Hepatocyte (in vitro differentiated cells): ENCODE measurements at places on chromosomes 5 and 9. TPM values are rescaled to one million over a fixed set of nuclear protein-coding genes. Genes with fewer than 3 reads are reported as not detected.

- H3K27ac ChIP-seq = no peak overlapping the region
- DNase-seq = no peak
- no peaks in the 10 kb centered on the region for H3K27me3 ChIP-seq
- H3K4me1 ChIP-seq = no peaks in the 10 kb centered on the region
Observed at GRCh38 chr5:2188661-2189060, 305.9 kb upstream of the IRX4 start.

GRCh38 chr5:150496534-150496933 is 11.4 kb upstream of the NDST1 start:
- DNase-seq = no peak

GRCh38 chr5:167642181-167642580 is 649.3 kb upstream of the WWC1 start:
- no peak overlapping the region for H3K27ac ChIP-seq
- no peak overlapping the region for H3K4me3 ChIP-seq
- no peaks in the 10 kb centered on the region for H3K4me1 ChIP-seq
- no peaks in the 10 kb centered on the region for H3K27me3 ChIP-seq
- no peak for DNase-seq

Gene C5orf58
- not detected in 2 replicates for total RNA-seq

DNA sequence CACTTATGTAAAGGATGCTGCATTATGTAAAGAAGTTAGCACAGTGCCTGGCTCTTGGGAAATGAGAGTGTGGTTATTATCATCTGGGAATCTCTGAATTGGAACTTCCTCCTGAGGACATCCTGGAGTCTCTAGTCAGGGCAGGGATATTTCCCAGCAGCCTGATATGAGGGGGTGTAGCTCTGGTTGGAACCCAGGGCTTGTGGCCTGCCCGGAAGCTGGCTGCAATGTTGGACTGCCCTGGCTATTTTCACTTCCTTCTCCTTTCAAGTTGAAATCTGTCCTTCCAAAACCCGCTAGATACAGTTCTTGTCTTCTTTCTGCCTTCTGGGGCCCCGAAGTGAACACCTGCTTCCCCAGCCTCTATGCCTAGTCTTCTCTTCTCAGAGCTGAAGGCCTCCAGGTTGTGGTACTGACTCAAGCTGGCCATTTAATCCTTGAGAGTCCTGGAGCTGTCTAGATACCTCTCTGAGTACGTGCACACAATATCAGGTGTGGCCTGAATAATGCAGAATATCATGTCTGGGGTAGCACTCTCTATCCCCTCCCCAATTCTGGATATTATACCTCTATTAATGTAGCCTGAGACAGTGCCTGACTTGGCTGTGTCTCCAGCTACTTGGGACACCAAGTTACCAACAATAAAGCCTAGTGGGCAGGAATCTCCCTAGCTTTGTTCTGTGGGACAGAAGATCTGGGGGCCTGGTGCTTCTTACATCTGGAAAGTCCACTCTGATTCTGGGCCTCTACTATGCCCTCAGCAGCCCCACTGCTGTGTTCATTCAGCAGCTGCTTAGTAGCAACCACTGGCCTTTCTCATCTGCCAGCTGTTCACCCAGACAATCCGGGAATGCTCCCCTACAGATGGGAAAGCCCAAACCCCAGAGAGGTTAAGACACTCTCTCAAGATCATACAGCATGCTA is 45.0 kb downstream of the SLC6A7 start:
- DNase-seq = no peak
- no peak overlapping the region for H3K27ac ChIP-seq
- no peak overlapping the region for H3K4me3 ChIP-seq
- H3K4me1 ChIP-seq = no peaks in the 10 kb centered on the region
- H3K36me3 ChIP-seq = no peaks in the 10 kb centered on the region

GRCh38 chr5:138955013-138955660 is 80.0 kb upstream of the LRRTM2 start:
- no peak for DNase-seq
- H3K4me1 ChIP-seq = peaks cover 13% of the 10 kb centered on the region

DNA sequence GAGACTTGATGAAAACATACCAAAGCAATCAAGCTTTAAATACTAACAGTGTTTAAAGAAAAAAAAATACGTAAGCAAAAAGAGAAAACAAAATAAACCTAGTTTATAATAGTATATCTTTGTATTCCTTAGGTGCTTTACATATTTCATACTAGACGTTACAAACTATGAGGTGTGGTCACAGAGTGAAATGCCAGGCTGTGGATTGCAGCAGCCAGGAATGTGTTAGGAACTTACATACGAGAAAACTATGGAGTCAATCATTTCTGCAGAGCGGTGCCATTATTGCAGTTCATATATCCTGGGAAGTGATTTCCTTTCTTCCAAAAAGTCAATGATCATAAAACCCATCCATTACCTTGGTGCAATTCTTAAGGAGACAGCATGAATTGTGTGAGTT is 443.6 kb upstream of the GRAMD2B start:
- no peaks in the 10 kb centered on the region for H3K4me1 ChIP-seq
- H3K4me3 ChIP-seq = no peak overlapping the region
- DNase-seq = no peak
- H3K27ac ChIP-seq = no peak overlapping the region
- H3K27me3 ChIP-seq = no peaks in the 10 kb centered on the region

Gene CATSPER3
- not detected in 2 replicates for total RNA-seq

- no peaks in the 10 kb centered on the region for H3K4me1 ChIP-seq
- H3K27me3 ChIP-seq = no peaks in the 10 kb centered on the region
- H3K27ac ChIP-seq = no peak overlapping the region
Observed at GRCh38 chr9:70340572-70340971, 73.9 kb downstream of the KLF9 start.

DNA sequence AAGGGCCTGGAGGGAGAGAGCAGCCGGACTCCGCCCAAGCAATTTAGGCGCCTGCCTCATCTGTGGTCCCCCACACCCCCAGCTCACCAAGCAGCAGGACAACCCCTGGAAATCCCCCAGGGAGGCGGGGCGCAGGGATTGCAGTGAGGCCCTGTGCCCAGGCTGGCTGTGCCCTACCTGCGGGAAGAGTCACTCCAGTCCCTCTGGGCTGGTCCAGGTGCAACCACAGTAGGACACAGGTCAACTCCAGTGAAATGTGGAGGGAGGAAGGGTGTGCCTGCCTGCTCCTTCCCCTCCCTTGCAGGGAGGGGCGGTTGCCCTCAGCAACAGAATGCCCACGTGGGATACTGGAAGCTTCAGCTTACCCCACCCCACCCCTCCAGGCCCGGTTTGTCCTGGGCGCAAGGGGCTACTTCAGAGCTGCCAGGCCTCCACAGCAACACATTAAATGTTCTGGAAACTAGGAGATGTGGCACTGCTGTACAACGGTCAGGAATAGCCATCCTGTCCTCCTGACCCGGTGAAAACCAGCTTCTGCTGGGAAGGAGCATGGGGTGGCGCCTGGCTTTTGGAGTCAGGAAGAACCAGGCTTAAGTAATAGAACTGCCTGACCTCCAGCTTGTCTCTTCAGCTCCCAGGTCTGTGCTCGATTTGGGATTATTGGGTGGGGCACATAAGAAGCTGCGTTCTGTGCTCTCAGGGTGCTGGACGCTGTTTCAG is 22.5 kb downstream of the ABO start:
- no peaks in the 10 kb centered on the region for H3K36me3 ChIP-seq
- peaks cover 18% of the 10 kb centered on the region for H3K4me1 ChIP-seq
- no peaks in the 10 kb centered on the region for H3K27me3 ChIP-seq
- H3K27ac ChIP-seq = peak overlapping the region; percentile 69
- H3K4me3 ChIP-seq = no peak overlapping the region

- peaks cover 6% of the 10 kb centered on the region for H3K4me1 ChIP-seq
- H3K4me3 ChIP-seq = no peak overlapping the region
- H3K36me3 ChIP-seq = no peaks in the 10 kb centered on the region
- no peak overlapping the region for H3K27ac ChIP-seq
- H3K27me3 ChIP-seq = no peaks in the 10 kb centered on the region
- no peak for DNase-seq
Observed at GRCh38 chr5:16579142-16579847, 37.5 kb downstream of the RETREG1 start.

GRCh38 chr5:137828180-137828579 is 39.5 kb upstream of the MYOT start:
- H3K27me3 ChIP-seq = no peaks in the 10 kb centered on the region
- DNase-seq = no peak
- peaks cover 6% of the 10 kb centered on the region for H3K4me1 ChIP-seq
- no peaks in the 10 kb centered on the region for H3K36me3 ChIP-seq
- H3K27ac ChIP-seq = no peak overlapping the region
- no peak overlapping the region for H3K4me3 ChIP-seq

GRCh38 chr5:15551113-15551504 is 51.1 kb downstream of the FBXL7 start:
- no peak overlapping the region for H3K27ac ChIP-seq
- H3K27me3 ChIP-seq = no peaks in the 10 kb centered on the region
- DNase-seq = no peak
- H3K4me3 ChIP-seq = no peak overlapping the region
- no peaks in the 10 kb centered on the region for H3K36me3 ChIP-seq

DNA sequence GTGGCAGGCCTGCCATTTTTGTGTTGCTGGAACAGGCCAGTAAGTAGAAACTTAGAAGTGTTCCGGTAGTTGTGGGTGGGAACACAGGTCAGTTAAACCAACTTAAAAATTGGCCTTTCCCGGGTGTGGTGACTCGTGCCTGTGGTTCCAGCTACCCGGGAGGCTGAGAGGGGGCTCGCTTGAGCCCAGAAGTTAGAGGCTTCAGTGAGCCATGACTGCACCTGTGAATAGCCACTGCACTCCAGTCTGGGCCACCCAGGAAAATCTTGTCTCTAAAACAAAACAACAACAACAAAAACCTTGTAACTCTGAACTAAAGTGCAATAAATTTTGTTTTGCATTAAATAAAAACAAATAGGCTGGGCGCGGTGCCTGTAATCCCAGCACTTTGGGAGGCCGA is 1.4 kb upstream of the NHP2 start:
- no peak overlapping the region for H3K27ac ChIP-seq
- no peaks in the 10 kb centered on the region for H3K27me3 ChIP-seq
- no peak overlapping the region for H3K4me3 ChIP-seq
- H3K36me3 ChIP-seq = no peaks in the 10 kb centered on the region

Gene POU5F2
- total RNA-seq = 1.2 and 1.3 TPM in 2 replicates

DNA sequence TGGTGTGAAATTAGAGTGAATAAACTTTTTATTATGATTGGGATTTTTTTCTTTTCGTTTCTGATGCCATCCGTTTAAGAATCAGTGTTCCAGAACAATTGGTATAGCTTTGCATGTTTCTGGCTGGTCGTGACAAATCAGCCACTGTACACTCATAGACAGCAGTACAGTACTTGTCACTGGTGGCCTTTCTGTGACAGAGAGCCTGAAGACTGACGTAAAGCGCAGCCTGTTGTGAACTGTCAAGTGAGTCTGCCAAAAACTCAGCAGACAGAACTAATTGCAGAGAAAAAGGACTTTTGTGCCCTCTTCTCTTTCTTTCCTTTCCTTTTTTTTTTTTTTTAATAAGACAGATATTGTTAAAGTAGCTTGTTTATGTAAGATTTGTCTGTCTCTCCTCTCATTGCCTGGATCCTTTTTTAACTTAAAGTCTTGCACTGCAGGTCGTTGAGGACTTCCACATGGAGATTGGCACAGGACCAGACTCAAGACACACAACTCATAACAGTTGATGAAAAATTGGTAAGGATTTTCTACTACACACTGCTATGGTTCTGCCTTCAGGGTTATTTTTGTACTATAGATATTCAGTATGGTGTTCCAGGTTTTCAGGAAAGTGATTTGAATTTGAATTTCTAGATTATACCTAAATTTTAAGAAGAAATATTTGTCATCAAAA is 42.7 kb downstream of the NDUFS4 start:
- DNase-seq = no peak
- no peak overlapping the region for H3K27ac ChIP-seq
- no peaks in the 10 kb centered on the region for H3K36me3 ChIP-seq
- no peaks in the 10 kb centered on the region for H3K27me3 ChIP-seq

DNA sequence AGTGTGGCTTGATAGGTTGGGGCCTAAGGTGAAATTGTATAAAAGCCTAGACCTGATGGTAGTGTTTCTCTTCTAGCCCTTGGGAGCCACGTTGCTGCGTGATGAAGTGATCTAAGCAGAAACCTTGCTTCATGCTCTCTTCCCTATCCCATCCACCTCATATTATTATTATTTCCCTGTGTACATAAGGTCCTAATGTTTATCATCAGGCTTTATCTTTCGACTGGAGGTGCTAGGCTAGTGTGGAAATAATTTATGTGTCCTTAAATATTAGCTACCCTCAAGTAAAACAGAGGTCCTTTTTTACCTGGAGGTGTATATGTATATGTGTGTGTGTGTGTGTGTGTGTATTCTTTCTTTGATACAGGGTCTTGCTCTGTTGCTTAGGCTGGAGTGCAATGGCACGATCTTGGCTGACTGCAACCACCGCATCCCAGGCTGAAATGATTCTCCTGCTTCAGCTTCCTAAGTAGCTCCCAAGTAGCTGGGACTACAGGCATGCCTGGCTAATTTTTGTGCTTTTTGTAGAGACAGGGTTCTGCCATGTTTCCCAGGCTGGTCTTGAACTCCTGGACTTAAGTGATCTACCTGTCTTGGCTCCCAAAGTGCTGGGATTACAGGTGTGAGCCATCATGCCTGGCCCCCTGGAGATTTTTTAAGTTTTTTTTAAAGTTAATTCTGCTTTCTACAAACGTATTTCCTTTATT is 3.7 kb downstream of the UGCG start:
- no peaks in the 10 kb centered on the region for H3K27me3 ChIP-seq
- H3K4me3 ChIP-seq = peak overlapping the region; percentile 50
- H3K27ac ChIP-seq = peak overlapping the region; percentile 100
- H3K36me3 ChIP-seq = no peaks in the 10 kb centered on the region
- no peak for DNase-seq
- peaks cover 22% of the 10 kb centered on the region for H3K4me1 ChIP-seq

DNA sequence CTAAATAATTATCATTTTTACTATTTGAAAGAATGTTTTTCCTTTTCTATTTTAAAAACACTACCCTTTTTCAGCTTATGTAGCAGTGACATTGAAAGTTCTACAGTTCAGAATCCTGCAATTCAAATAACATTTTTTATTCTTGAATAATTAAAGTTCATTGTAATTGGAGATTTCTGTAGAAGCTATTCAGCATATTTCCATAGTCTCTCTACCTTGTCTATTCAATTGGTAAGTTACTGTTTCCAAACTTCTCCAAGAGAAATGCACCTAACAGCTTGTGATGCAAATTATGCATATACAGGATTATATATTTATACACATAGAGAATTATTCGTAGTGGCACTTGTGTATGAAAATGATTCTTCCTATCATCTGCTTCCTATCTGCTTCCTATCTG is 149.7 kb upstream of the ARRDC3 start:
- DNase-seq = no peak
- no peak overlapping the region for H3K4me3 ChIP-seq
- no peak overlapping the region for H3K27ac ChIP-seq
- H3K4me1 ChIP-seq = no peaks in the 10 kb centered on the region

Gene SEPTIN8
- 41.9 and 46.9 TPM in 2 replicates for total RNA-seq

DNA sequence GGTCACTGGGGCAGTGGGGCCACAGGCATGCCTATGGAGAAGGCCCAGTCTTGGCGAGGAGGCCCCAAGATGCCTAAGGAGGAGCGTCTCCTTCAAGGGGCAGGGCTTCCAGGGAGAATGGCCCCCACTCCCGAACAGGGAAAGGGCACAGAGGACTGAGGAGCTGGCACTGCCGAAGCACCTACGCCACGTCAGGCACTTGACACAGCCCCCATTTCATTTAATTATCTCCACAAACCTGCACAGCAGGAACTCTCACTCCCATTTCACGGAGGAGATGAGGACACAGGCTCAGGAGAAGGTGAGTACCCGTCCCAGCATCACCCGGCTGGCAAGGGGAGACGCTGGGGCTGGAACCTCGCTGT is 26.0 kb downstream of the EGR1 start:
- H3K4me3 ChIP-seq = peak overlapping the region; percentile 75
- no peak overlapping the region for H3K27ac ChIP-seq
- no peaks in the 10 kb centered on the region for H3K27me3 ChIP-seq

Gene PLCXD3
- 2.2 and 2.4 TPM in 2 replicates for total RNA-seq

- no peak for DNase-seq
- no peak overlapping the region for H3K27ac ChIP-seq
- no peaks in the 10 kb centered on the region for H3K27me3 ChIP-seq
Observed at GRCh38 chr5:164481270-164481669, 975.9 kb downstream of the MAT2B start.
